ENCODE measurements at places on chromosomes 5 and 9.
A peak's percentile ranks its signal among the peaks of the same experiment; 100 is the strongest.

- no peak for DNase-seq
Observed at GRCh38 chr5:110623874-110624273, 102.6 kb downstream of the TMEM232 start.

- DNase-seq = no peak
Observed at GRCh38 chr5:82620957-82621600, 342.9 kb upstream of the RPS23 start.

DNA sequence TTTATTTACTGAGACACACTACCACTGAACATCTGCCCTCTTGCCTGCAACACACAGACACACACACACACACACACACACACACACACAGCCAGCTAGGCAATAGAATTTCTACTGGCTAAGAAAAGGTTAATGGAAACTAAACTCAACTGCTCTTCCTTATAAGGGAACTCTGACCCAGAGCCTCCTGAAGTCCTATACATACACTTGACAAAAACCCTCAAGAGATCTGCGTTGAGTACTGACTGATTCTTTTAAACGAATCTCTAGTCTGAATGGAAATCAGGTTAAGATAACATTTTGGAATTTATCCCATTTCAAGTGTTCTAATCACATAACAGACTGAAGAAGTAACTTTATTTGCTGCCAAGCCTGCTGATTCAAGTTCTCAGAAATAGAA is 25.9 kb upstream of the TRPM3 start:
- DNase-seq = no peak

GRCh38 chr5:138467711-138468132 is 2.4 kb downstream of the EGR1 start:
- no peak for DNase-seq

GRCh38 chr5:153617190-153617589 is 126.7 kb downstream of the GRIA1 start:
- DNase-seq = no peak

DNA sequence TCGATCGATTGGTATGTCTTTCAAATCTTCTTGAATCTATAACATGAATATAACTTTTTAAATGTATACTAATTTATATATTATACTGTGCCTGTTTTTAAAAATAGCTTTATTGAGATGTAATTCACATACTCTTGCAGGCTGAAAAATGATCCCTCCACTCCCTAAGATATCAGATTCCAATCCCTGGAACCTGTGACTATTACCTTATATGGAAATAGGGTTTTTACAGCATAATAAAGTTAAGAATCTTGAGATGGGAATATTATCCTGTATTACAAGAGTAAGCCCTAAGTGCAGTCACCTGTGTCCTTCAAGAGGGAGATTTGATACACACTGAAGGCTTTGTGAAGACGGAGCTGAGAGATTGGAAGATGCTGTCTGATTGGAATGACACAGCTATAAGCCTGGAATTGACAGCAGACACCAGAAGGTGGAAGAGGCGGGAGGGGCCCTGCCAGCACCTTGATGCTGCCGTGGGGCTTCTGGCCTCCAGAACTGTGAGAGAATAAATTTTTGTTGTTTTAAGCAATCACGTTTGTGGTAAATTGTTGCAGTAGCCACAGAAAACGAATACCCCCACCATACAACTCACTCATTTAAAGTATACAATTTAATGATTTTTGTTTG is 161.3 kb downstream of the RMI1 start:
- DNase-seq = no peak

DNA sequence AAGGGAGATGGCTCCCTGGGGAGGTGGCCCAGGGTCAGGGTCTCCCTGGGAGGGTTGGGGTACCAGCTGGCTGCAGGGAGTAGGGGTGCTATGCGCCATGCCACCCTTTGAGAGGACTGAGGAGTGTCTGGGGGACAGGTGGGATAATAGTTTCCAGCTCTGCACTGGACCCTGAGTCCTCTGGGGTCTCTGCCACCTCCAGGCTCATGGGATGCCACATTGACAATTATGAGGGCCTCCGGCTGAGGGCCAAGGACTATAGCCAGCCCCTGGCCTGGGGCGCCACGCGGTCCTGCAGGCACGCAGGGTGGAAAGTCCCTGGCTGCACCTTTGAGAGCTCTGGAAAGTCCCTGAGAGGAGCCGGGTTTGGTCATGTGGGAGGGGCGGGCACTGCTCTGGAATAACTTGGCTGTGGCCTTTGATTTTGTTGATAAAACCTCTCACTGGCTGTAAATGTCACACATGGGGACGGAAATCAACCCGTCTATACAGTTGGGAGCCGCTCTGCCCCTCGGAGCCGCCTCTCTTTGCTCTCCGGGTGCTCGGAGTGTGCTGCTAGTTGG is 16.0 kb downstream of the TRAF2 start:
- DNase-seq = no peak

DNA sequence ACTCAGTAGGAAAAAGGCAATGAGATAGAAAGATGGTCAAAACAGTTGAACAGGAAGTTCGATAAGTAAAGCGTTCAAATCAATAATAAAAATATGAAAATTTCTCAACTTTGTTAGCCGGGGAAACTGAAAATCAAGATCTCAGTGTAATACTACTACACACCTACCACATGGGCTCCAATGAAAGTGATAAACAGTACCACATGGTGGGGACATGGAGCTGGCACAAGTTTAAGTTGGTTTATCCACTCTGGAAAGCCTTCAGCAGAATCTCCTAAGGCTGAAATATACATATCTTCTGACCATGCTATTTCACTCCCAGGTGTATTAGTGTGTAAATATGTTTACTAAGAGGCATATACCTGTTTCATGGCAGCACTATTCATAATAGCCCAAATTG is 126.8 kb downstream of the NXNL2 start:
- no peak for DNase-seq

GRCh38 chr9:13383216-13383615 is 103.7 kb upstream of the MPDZ start:
- no peak for DNase-seq

DNA sequence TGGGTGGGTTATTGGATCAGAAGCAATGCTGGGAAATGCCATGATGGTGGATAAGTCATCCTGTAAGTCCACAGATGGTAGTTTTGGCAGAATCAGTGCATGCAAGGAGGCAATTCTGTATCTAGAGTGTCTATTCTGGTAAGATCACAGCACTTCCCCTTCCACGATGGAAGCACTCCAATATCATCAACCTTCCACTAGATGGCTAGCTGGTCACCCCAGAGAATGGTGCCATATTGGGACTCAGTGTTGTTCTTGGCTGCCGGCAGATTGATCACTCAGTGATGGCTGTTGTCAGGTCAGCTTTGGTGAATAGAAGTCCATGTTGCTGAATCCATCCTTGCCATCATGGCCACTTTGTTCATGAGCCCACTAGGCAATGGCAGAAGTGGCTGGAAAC is 553.5 kb downstream of the CSNK1G3 start:
- DNase-seq = no peak

GRCh38 chr9:6811436-6811835 is 53.7 kb downstream of the KDM4C start:
- no peak for DNase-seq

DNA sequence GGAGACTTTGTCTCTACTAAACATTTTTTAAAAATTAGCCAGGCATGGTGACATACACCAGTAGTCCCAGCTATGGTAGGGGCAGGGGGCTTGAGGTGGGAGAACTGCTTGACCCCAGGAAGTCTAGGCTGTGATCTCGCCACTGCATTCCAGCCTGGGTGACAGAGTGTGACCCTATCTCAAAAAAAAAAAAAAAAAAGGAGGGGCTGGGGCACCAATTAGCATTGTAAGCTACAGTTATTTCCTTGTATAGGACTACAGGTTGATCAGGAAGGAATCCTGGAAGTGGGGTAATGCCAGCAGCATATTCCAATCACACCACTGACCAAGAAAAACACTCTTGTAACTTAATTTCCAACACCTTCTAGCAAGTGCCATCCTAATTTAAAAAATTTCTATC is 32.1 kb downstream of the PWWP2A start:
- no peak for DNase-seq

- no peak for DNase-seq
Observed at GRCh38 chr9:135045928-135046738, 41.3 kb upstream of the OLFM1 start.

DNA sequence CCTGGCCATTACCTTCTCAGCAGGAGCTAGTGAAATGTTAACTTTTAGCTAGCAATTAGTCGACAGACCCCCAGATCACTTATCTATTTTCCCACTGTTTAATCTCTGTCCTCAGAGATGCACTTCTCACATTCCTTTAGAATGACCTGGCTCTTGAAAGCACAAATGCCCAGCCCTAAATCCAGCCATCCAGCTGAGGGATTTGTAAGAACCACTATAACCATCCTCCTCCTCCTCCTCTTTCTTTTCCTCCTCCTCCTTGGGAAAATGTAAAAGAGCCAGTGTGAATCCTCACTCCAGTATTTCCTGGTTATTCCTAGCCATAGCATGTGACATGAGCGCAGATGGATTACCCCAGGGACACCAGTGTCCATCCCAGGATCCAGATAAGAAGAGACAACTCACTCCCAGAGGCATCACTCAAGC is 124.3 kb downstream of the ENC1 start:
- DNase-seq = no peak

- no peak for DNase-seq
Observed at GRCh38 chr5:164561933-164562872, 1056.8 kb downstream of the MAT2B start.

- no peak for DNase-seq
Observed at GRCh38 chr5:112581811-112582320, 155.8 kb upstream of the APC start.

GRCh38 chr9:121273064-121273775 is 5.3 kb downstream of the GSN start:
- DNase-seq = no peak

DNA sequence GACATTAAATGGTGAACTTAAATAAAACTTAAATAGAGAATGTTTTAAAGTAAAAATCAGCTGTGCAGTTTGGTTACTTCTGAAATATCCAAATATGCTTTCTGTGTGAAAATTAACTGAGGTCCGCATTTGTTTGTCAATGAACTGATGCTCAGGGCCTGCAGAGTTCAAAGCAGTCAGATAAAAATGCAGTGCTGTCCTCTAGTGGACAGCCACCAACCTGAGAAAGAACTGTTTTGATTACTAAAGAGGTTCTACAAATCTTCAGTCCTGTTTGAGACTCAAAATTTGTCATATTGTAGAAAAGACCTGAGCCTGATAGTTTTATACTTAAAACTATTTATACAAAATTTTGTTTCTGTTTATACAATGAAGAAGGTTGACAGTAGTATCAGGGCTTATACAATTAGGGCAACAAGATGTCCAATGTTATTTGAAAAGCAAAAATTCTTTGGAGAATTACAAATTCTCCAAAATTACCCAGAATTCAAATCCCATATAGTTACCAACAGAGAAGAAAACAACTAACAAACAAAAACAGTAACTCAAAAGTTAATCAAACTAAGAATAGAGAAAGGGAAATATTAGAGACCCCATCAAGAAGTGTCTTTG is 232.3 kb upstream of the TBCA start:
- DNase-seq = peak; percentile 38

DNA sequence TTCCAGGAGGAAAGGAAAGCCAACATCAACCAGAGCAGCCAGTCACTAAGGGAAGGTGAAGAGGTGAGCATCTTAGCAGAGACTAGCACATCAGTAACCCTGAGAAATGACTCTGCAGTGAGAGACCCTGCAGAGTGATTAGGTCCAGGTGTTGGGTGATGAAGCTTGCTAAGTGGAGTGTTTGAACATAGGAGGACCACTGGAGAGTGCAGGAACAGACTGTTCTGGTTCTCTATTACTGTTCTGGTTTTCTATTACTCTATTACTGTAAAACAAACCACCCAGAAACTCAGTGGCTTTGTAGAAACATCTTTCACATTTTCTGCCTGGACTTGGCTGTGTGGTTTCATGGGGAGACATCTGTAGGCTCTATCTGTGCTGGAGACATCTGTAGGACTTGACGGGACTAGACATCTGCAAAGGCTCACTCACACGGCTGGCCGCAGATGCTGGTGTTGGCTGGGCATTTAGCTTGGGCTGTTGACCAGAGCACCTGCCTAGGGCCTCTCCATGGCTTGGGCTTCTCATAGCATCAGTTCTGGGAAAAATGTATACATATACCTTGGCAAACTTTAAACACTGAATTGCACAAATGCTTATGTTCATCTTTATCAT is 33.4 kb upstream of the SPATA31E1 start:
- no peak for DNase-seq

DNA sequence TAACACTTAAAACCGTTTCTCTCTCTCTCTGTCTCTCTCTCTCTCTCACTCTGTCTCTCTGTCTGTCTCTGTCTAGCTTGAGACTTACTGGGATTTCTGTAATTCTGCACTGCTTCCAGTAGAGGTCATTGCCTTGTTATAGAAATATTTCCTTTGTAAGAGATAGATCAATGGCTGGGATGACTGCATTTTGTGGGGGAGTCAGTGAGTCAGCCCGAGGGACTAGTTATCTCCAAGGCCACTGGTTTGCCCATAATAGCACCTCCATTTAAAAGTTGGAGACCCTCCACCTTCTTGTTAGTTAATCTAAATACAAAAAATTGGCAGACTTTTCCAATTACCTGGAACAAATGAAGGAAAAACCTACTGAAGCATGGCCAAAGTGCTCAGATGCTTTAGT is 547.2 kb downstream of the LRRC70 start:
- no peak for DNase-seq

DNA sequence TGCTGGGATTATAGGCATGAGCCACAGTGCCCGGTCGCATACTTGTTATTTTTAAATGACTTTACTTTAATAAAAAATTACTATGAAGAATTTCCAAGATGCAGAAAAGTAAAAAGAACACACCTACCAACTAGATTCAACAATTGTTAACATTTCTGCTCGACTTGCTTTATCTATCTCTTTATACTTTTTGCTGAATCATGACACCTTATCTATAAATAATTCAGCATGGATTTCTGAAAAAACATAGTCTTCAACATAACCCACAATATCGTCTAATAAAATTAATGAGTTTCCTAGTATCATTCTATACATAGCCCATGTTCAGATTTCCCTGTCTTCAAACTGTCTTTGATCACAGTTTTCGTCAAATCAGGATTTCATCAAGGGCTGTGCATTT is 25.9 kb downstream of the HMCN2 start:
- no peak for DNase-seq

DNA sequence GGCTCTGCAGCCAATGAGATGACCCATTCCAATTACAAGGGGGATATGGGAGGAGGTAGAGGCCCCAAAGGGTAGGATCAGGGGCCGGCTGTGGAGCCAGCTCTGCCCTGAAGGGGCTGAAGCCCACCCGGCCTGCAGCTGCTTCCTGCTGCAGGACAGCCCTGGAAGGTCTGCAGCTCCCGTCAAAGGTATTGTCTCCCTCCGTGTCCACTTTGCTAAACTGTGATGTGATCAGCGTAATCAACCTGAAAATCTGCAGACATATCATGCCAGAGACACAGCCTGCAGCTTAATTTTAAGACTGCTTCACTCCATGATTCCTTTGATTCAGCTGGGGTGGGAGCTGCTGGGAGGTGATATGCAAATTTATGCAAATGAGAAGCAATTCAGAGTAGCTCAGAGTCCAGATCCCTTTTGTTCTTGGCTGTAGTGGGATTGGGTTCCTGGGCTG is 90.7 kb downstream of the GADD45G start:
- no peak for DNase-seq

GRCh38 chr5:163696579-163696887 is 191.1 kb downstream of the MAT2B start:
- no peak for DNase-seq

GRCh38 chr5:151202381-151203139 is 21.3 kb downstream of the CCDC69 start:
- DNase-seq = no peak

GRCh38 chr9:122071715-122072114 is 21.4 kb downstream of the TTLL11 start:
- DNase-seq = no peak

- no peak for DNase-seq
Observed at GRCh38 chr9:131959056-131959455, 120.6 kb downstream of the MED27 start.
